DMS79 treated with DMSO at 0.1 percent for 48 hours (cell line): ENCODE measurements at places on chromosomes 16 and 17.

- no peak for DNase-seq
These were observed 8.1 kb downstream of the GPRC5B start for GRCh38 chr16:19876501-19877059.

DNA sequence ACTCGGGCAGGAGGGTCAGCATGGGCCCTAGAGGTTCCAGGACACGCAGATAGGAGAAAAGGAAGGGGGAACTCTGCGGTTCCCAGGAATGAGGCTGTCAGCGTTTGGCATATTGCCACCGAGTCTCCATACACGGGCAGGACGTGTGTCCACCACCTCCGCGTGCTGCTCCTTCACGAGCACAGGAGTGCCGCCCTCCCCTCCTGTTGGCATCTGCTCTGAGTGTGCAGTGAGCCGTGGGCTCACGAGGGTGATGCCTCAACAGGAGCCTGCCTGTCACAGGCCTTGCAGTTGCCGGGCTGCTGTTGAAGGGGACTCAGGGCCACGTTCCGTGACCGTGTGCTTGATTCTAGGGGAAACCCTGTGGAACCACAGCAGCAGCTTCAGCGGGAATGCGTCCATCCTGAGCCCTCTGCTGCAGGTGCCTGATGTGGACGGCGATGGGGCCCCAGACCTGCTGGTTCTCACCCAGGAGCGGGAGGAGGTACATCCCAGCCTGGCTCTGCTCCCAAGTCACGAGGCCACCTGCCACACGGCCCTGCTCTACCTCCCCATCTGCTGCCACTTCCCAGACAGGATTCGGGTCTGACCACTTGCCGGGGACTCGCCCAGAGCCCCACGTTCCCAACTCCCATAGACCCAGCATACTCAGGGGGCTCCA, 14.6 kb downstream of the RGS11 start:
- peak; percentile 64 for DNase-seq

DNA sequence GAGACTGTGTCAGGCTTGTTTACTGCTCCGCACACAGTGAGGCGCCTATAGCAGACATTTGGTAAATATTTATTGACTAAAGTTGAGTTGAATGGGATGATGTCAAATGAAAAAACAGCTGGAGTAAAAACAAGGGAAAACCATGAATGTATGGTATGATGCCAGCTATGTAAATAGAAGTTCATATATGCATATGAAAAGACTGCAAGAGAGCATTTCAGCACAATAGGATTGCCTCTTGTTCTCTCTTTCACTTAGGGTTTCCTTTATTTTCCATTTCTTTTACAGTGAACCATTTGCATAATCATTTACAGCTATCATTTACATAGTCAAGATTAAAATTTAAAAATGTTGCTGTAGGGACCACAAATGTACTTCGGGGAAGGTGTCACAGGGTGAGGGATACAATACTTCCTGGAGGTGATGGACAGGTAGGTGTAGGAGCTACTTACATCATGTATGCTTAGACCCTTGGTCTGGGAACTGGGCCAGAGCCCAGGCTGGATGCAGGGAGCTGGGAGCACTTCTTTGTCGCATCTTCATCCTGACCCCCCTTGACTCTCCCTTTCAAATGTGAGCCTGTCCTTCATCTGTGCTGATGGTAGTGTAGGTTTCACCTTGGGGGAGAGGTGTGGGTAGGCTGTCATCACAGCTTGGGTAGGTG, 113.3 kb downstream of the UTP18 start:
- DNase-seq = no peak

DNA sequence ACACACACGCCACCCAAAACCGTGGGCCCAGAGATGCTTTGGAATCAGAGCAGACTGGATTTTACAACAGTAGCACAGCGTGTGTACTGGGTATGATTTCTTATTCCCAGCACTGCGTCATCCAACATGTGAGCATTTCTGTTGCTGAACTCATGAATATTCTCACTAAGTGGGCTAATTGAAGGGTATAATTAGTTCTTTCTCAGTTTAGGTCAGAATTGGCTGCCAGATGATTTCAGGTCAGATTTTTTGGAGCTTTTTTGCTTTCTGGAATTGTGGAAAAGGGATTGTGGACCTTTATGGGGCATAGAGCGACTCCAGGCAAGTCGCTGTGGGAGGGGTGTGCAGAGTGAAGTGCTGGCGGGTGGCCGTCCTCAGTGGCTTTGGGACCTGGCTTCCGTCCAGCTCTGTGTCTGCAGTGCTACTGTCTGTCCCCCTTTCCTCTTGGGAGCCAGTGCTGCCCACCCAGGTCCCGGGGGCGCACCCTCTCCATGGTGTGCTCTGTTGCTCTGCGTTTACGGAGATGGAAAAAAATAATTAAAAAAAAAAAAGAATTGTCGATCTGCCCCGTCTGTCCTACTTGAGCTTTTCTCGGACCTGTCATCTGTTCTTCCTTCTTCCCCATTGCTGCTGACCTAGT, 25.0 kb downstream of the FOXK2 start:
- DNase-seq = no peak

DNA sequence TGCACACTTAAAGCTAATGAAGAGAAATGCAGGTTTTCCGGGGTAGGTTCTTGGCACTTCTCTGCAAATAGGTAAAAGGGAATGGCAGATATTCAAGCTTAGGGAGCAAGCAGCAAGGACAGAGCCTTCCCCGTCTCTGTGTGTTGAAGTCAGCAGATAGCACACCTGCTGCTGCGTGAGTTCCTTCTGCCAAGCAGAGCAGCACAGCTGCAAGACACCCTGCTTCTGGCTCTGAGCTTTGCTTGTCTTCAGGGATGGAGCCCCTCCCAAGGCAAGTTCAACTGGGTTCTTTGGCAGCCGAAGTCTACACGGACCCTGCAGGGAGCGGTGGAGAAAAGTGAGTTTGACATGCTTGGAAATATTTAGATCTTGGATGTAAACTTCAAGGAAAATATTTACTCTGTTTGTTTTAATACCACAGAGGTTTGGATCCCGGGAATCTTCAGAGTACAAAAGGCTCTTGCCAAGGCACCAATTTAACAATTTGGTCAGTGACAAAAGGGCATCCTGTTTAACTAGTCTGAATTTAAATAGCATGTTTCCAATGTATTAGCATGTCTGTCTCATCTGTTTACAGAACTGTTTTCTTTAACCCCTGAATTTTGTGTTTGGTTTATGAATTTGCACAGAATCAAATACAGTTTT, 113.4 kb upstream of the KCNJ16 start:
- DNase-seq = no peak

DNA sequence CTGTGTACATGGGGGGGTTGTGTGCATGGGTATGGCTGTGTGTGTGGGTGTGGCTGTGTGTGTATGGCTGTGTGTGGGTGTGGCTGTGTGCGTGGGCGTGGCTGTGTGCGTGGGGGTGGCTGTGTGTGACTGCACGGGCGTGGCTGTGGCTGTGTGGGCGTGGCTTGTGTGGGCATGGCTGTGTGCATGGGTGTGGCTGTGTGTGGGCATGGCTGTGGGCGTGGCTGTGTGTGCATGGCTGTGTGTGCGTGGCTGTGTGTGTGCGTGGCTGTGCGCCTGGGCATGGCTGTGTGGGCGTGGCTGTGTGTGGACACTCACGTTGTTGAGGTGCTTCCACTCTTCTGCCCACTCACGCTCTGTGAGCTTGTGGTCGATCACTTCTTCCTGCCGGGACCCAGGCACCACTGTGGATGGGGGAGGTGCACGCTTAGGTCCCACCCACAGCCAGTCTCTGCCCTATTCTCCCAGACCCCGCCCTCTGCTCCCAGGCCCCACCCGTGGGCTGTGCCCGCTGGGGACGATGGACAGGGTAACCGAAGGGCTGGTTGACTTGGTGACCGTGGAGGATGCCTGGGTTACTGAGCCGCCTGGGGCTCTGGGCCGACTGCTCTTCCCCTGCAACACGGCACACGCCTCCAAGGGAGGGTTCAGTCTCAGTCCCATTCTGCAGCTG, 16.0 kb upstream of the PABPN1L start:
- no peak for DNase-seq

DNA sequence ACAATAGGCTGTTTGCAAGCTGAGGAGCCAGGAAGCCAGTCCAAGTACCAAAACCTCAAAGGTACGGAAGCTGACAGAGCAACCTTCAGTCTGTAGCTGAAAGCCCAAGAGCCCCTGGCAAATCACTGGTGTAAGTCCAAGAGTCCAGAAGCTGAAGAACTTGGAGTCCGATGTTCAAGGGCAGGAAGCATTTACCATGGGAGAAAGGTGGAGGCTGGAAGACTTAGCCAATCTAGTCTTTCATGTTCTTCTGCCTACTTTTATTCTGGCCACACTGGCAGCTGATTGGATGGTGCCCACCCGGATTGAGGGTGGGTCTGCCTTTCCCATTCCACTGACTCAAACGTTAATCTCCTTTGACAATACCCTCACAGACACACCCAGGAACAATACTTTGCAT, 15.3 kb downstream of the CD300LB start:
- DNase-seq = no peak

DNA sequence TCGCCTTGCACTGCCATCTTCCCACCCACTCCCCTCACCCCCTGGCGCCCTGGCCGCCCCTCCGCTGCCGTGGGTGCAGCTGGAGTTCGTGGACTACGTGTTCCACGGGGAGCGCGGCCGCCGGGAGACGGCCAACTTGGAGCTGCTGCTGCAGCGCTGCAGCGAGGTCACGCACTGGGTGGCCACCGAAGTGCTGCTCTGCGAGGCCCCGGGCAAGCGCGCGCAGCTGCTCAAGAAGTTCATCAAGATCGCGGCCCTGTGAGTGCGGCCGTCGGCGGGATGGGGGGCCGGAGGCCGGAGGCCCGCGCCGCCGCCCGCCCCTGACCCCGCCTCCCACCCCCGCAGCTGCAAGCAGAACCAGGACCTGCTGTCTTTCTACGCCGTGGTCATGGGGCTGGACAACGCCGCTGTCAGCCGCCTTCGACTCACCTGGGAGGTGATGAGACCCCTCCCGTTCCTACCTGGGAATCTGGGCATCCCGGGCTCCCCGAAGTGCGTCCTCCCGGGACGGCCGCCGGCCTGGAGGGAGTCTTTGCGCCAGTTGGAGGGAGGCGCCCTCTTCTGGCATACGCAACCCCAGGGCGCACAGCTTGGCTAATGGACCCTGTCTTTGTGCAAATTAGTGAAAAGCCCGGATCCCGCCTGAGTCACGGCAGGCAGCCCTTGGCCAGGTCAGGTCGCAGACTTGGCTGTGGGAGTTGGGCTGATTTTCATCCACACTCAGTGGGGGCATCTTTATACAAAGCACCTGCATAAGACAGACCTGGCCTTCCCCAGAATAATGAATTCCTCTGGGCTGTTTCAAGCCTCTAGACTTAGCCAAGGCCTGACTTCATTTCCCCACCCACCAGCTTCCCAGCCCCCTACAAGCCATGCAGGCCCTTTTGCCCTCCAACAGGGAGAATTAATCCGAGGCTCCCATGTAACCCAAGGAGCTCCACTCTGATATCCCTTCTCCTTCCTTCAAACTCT, 14.3 kb downstream of the RAPGEFL1 start:
- DNase-seq = peak; percentile 70

DNA sequence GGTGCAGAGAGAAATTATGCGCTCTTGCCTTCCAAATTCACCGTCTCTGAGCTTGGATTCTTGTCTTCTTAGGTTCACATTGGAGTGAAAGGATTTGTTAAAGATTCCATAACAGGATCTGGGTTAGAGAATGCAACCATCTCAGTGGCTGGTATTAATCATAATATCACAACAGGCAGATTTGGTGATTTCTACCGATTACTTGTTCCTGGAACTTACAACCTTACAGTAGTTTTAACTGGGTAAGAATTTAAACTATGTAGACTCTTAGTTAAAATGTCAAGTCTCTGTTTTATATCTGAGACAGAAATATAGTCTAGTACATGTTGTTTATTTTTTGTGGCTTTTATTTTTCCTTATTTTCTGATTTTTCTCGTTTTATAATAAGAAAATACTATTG, 42.9 kb downstream of the CPD start:
- no peak for DNase-seq

DNA sequence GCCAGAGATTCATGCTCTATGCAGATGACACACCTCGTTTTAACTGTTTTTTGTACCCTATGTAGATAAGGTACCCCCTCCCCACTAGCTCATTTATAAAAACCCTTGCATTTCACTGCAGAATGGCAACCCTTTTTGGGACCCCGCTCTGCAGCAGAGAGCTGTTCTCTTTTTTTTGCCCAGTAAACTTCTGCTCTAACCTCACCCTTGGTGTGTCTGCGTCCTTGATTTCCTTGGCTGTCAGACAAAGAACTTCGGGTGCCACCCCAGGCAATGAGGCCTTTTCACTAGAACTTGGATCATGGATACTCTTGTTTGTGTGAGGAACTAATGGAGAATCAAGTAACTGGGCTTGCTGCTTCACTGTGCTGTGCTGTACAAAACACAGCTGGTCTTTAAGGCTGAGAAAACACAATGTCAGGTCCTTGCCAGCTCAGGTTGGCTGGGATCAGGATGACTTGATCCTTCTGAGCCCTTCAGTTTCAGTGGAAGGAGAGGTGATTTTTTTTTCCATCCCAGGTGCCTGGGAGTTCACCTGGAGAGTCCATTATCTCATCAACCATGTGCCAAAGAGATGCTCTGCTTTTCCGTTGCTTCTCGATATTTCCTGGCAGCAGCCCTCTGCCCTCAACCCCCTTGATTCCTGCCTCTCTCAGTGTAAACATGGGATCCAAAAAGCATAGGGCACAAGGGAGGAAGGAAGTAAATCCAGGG, 133.2 kb upstream of the FAM20A start:
- DNase-seq = no peak
